ENCODE measurements at places on chromosomes 16 and 17.

GRCh38 chr17:56688151-56688550 is 94.7 kb downstream of the NOG start:
- no peak for DNase-seq

GRCh38 chr17:14833201-14833785 is 431.8 kb downstream of the PMP22 start:
- DNase-seq: no peak

- DNase-seq: no peak
Observed at GRCh38 chr17:31696184-31696602, 162.9 kb downstream of the COPRS start.

DNA sequence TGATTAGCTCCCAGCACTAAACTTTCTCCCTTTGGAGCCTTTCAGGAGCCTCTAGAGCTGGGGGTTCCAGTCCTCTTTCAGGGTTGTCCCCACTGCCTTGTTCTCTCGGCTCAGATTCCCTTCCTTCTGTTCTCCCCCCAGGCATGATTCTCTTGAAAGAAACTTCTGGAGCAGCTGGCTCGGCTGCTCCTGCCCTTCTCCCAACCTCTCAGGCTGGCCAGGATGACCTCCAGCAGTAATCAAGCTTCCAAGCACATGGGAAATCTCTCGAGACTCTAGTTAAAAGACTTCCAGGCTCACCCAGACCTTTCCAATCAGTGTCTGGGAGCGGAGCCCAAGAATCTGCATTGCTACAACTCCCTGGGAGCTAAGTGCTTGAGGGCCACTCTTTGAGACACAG is 3.6 kb downstream of the SDK2 start:
- DNase-seq: no peak

GRCh38 chr17:32461853-32462617 is 17.7 kb downstream of the PSMD11 start:
- DNase-seq: peak; percentile 76

- DNase-seq: no peak
Observed at GRCh38 chr16:74896389-74897370, 88.2 kb downstream of the WDR59 start.

- peak; percentile 69 for DNase-seq
Observed at GRCh38 chr17:38870259-38871165, 654 bp downstream of the LASP1 start.

DNA sequence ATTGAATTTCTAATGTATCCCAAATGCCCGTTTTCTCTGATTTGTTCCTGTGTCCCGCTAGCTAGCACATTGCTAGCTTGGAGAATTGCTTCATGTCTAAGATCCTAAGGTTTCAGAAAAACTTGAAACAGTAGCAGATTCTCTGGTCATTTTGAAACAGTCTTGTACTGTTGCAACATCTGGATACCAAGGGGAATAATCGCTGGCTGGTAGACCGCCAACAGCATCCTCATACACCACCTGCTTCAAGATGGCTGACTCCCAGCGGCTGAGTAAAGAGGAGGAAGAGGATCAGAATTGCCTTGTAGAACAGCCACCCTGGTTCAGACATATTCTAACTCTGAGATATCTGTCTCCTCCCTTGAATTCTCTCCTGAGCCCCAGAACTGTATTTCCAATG is 226.7 kb upstream of the ELAC2 start:
- no peak for DNase-seq

- no peak for DNase-seq
Observed at GRCh38 chr17:20154286-20155000, 145.3 kb downstream of the SPECC1 start.

DNA sequence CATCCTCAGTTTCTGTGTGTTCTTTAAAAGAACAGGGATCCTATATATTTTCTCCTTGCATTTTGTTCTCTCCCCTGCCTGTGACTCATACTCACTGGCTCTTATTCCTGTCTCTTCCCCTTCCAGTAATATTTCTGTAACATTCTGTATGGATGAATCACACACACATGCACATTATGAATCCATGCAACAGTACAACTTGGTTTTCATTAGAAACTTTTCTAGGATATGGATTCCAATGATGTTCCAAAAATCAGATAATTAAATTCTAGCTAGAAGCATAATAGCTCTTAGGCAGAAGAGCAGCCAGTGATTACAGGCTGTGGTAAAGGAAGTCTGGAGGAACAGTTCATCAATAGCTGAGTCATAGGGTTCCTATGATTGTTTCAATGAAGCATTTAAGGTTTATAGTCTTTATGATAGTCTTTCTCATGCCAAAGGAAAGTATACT is 119.6 kb upstream of the PMFBP1 start:
- DNase-seq: no peak

DNA sequence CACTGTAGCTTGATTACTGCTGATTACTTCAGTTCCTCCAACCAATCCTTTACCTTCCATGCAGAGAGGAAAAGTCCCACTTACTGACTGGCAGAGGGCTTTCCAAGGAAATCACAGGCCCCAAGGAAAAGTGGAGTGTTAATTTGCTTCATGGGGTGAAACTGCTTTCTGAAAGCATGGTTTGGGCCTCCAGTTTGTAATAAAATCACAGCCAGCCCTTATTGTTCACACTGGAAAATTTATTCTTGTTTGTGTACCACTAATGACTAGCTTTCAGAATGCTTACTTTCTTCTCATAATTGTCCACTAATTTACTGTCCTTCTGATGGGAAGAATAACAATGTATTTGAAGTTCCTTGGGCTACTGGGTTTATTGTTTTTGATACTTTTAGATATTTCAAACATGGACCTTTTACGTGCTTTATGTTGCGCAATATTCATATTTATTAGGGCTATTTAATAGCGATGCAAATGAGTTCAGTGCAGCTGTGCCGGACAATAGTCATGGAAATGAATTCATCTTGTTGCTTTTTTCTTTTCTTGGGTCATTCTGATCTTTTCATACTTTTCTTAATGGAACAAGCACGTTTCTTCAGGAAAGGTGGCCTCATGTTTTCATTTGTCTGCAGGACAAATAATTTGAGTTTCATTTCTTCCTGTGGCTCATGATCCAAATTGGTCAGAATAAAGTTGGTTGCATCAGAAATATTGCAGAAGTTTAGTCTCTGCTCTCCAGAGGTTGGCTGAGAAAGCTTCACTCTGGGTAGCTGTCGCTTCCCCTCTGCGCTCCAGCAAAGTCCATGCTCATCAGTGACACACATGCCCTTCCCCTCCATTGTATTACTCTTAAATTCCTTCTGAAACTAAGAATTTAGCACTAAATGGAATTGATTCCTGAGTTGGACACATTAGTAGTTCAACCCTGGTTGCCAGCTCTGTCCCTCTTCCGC is 128.7 kb downstream of the PRKCA start:
- DNase-seq: peak; percentile 20

- no peak for DNase-seq
Observed at GRCh38 chr16:11094857-11095565, 150.6 kb downstream of the CLEC16A start.

- no peak for DNase-seq
Observed at GRCh38 chr17:29956225-29956624, 14.8 kb downstream of the EFCAB5 start.
